Posterior vena cava (tissue), 2 donors: ENCODE measurements at places on chromosomes 11 and 22. TPM values are rescaled to one million over a fixed set of nuclear protein-coding genes. Genes with fewer than 3 reads are reported as not detected.

The SLC36A4 gene
- 30.4 TPM for total RNA-seq

DNA sequence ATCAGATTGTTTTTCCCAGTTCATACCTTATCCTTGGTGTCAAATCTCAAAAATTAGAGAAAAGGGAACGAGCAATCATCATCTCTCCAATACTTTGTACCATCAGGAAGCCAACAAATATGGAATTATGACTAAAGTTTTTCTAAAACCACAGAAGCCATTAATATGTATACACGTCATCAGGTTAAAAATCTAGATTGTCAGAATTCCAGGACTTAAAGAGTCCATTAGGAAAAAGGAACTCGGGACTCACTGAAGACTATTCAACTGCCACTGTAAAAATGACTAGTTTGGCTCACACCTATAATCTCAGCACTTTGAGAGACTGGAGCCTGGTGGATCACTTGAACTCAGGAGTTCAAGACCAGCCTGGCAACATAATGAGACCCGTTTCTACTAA is 344.4 kb upstream of the LRRC4C start:
- no peak for DNase-seq

DNA sequence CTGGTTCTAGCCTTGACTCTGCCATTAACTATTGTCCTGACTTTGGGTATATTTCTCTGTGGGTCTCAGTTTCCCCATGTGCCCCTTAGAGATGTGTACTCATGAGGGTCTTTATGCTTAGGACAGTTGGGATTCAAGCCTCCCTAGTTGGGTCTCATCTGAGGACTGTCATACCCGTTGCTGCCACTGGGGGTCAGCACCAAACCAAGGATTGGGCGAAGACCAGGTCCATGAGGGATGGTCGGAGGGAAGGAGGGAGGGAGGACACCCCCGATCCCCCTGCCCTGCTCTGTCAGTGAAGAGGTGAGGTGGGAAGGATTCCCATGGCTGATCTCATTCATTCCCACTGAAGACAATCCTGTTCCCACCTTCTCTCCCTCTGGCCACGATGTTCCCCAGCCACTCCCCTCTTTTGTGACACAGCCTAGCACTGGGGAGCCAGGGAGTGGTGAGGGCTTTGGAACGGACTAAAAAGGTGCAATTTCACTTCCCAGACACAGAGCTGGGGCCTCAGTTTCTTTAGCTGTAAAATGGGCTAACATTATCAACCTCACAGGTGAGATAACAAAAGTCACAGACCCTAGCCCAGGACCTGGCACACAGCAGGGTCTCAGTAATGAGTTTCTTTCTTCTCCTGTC is 12.4 kb upstream of the KLHL35 start:
- DNase-seq, result peak; percentile 87

The NRXN2 gene
- 8.8 TPM for total RNA-seq

- no peak for DNase-seq
Measured at GRCh38 chr22:50267591-50268390, 2.4 kb downstream of the MAPK11 start.

GRCh38 chr22:45585437-45585755 is 82.7 kb downstream of the FBLN1 start:
- DNase-seq, result peak; percentile 90

The TANGO2 gene
- 31.1 TPM for total RNA-seq

The MUC6 gene
- not detected for total RNA-seq

The OR52N4 gene
- not detected for total RNA-seq

DNA sequence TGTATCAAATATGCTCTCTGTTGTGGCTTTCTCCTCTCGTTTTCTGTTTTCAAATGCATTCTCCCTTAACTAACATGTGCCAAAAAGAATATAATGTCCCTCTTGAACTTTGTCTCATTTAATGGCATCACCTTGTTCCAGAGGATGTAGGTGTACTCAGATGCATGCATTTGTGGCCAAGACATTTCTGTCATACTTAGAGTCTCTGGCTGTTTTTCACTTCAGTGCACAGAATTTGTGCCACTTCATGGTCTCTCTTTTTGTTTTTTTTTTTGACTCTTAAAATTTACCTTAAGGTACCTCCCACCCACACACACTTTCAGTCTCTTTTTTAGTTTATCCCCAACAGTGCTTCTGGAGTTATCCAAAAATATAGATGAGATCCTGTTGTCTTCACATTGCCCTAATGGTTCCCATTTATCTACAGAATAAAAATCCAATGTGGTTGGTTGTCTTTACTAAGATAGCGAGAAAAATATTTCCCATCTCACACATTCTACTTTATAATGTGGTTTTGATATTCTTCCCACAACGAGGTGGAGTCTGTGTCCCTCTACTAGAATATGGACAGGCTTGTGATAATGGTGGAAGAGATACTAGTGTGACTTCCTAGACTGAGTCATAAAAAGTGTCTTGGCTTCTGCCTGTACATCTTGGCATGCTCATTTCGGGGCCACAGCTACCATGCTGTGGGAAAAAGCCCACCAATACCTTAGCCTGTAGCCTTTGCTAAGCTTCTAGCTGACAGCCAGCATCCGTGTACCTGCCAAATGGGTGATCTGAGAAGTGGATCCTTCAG is 125.8 kb downstream of the DDX10 start:
- no peak for DNase-seq

- DNase-seq, result no peak
Measured at GRCh38 chr11:19605520-19606371, 106.9 kb upstream of the NAV2 start.

DNA sequence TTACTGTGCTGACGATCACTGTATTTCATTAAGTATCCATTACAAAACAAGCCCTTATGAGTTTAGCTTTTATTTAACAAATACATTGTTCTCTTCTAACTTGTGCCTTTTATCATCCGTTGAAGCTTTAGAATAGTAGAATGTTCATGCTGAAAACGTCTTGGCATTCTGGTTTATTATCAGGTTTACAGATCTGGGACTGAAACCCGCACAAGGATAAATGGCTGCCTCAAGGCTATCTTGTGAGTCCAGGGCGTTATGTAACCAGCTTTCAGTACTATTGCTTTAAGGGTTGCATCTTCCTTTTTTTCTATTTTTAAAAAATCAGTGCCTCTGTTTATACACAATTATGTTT is 66.6 kb upstream of the PRODH start:
- no peak for DNase-seq

The ALDH3B2 gene
- total RNA-seq, result not detected

The CHADL gene
- 1.9 TPM for total RNA-seq

The ZBTB16 gene
- 208 TPM for total RNA-seq

The NCF4 gene
- 16.5 TPM for total RNA-seq
